ENCODE measurements at places on chromosomes 12 and 14.

DNA sequence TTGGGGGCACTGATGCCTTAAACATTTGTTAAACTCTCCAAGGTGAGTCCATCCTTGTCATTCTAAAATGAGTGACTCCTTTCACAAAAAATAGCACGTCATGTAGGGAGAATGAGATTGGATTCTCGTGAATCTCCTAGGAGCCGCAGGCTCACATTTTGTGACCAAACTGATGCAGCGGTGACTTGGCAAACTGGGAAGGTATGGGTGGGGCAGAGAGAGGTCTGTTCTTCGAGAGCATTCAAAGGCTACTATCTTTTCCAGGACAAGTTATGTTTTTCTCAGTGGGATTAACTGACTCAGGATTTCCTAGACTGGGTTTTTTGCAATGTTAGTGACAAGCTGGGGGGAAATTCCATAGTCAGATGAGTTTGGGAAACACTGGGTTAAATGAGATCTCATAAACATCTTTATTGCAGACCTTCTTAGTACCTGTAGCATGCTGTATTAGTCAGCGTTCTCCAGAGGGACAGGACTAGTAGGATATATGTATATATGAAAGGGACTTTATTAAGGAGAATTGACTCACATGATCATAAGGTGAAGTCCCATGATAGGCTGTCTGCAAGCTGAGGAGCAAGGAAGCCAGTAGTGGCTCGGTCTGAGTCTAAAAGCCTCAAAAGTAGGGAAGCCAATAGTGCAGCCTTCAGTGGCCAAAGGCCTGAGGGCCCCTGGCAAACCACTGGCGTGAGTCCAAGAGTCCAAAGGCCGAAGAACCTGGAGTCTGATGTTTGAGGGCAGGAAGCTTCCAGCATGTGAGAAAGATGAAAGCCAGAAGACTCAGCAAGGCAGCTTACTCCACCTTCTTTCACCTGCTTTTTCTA, 61.0 kb downstream of the FOXN4 start:
- no peak for DNase-seq

DNA sequence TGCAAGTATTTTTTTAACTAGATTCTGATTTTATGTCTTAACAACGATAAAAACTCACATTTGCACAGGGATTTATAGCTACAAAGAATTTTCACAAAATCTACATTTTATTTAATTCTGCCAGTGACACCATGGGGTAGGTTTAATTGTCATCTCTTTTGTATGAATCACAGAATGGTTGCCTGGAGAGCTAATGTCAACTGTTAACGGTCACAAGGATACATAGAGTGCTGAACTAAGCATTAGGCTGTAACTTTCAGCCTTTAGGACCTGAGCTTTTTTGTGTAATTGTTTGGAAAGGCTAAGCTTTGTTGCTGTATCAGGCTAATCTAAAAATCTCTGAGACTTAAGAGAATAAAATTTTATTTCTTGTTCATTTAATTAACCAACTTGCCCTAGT, 465.3 kb upstream of the TBX3 start:
- no peak for DNase-seq

- peak; percentile 4 for DNase-seq
Measured at GRCh38 chr12:75568393-75568792, 57.0 kb upstream of the KRR1 start.

DNA sequence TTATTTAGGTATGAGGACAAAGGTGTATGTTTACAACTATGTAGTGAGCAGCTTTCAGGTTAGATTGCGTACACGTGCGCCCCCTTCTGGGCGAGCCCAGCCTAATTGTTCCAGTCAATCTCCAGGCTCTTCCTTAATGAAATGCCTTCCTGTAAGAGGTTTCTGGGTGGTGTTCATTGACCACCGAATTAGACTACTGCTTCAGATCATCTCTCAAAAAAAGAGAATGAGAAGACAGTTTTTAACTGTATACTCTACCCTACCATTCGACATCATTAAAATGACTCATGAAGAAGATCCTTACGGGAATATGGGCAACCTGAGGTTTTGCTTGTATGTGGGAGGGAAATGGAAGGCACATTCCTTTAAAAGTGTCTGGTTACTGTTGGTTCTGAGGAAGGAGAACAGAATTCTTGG, 2.1 kb downstream of the LUM start:
- peak; percentile 71 for DNase-seq

DNA sequence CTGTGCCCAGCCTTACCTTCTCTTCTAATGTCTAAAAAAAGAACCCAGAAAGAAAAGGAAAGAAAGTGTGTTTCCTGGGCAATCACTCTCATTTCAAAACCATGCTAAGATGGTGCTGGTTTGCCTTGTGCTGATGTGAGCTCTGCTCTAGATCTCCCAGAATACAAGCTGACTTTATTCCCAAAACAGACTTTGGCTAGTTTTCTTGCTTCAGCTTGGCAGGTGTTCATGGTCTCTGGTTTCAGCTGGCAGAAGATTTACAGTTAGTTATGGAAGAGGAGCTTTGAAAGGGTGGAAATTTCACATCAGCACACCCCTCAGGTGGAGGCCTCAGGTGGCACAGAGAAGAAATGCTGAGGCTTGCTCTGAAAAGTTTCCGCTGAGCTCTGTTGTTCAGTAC, 34.4 kb downstream of the PPP1R36 start:
- DNase-seq: no peak

DNA sequence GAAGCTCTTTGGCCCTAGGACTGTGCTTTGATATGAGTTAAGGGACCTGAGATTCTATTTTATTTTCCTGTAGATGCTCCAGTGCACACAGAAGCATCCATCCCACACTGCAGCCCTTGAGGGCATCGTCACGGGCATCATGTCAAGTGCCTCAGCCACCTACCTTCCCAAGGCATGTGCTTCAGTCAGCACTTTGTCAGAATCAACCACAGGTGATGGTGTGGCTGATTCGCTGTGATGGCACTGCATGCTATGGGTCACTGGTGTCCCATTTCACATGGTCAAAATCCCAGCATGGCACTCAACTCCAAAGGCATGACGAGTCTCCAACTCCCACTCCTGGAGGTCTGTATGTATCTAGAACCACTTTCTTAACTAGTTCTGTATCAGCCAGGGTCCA, 100.8 kb downstream of the AACS start:
- DNase-seq: no peak

Data from suppressor macrophage (primary cell).